ENCODE measurements at places on chromosomes 11 and 22.

GRCh38 chr11:111408789-111409727 is 30.0 kb upstream of the POU2AF1 start:
- peak; percentile 23 for DNase-seq

GRCh38 chr11:94647926-94648325 is 80.8 kb downstream of the PIWIL4 start:
- peak; percentile 21 for DNase-seq

DNA sequence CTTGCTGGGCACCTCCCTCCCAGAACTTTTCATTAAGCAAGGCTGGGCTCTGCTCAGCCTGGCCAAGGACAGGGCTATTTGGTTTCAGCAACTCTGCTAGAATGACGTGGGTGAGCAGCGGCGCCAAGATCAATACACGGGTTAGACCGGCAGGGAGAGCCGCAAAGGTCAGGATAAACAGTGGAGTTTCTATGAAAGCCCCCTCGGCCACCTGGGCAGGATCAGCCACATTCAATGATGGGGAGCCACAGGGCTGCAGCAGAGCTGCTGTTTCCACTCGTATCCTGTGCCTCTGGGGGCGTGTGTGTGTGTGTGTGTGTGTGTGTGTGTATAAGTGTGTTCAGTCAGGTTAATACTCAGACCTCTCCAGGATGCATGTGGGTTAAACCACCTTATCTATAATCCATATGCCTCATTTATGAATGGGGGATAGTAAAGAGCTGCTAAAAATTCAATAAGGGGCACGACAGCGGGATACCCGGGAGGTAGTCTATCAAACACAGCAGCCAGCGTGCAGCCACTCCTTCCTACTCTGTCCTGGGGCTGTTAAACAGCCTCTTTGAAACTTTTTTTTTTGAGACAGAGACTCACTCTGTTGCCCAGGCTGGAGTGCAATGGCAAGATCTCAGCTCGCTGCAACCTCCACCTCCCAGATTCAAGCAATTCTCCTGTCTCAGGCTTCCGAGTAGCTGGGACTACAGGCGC is 34.8 kb downstream of the MYH9 start:
- no peak for DNase-seq

DNA sequence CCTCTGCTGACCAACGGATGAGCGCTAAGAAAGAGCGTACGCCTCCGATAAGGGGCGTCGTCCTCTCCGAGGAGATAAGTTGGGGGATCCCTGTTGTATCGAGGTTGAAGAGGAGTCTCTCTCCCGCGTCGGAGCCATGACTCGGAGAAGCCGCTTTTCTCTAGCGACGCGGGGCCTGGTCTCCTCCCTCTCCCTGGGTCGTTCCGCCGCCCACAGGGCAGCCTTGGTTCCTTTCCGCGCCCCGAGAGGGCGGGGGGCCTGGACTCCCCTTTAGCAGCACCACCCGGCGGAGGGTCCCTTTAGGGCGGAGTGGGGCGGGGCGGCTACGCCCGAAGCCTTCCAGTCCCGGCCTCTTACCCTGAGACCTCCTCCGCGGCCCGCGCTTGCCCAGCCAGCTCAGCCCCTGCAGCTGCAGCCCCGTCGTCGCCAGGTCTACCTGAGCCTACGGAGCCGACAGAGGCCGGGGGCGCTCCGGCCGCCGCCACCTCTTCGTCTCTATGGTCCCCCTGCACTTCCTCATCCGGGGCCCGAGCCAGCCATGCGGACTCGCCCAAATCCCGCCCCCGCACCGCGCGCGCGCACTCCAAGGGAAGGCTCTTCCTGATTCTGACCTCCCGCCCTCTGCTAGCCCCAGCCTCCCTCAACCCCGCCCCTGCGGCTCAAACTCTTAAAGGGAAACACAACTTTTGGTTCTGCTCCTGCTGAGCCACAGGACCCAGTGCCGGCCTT is at the start of gene PRR14L:
Gene PRR14L, minus strand, starts transcription at position 497 of the 729 bp plus-strand sequence. CDS start 11,272 bp downstream, outside the sequence.
- DNase-seq = peak; percentile 94

DNA sequence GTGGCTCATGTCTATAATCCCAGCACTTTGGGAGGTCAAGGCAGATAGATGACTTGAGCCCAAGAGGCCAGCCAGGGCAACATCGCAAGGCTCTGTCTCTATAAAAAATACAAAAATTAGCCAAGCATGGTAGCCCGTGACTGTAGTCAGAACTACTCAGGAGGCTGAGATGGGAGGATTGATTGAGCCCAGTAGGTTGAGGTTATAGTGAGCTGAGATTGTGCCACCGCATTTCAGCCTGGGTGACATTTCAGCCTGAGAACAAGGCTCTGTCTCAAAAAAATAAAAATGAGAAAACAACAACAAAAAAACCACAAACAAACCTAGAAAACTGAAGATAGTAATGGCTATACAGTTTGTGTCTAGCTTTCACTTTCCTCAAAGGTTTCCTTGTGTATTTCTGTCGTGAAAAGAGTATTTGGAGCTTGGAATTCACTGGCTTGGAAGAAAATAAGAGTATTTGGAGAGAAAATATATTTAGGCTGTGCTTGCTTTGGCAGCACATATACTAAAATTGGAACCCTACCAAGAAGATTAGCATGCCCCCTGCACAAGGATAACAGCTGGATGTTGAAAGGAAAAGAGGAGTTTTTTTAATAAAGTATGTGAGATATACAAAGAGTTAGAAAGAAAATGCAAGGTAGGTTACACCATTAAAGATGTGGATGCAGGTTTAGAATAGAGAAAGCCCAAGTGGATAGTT is 3.9 kb upstream of the BIRC3 start:
- no peak for DNase-seq

DNA sequence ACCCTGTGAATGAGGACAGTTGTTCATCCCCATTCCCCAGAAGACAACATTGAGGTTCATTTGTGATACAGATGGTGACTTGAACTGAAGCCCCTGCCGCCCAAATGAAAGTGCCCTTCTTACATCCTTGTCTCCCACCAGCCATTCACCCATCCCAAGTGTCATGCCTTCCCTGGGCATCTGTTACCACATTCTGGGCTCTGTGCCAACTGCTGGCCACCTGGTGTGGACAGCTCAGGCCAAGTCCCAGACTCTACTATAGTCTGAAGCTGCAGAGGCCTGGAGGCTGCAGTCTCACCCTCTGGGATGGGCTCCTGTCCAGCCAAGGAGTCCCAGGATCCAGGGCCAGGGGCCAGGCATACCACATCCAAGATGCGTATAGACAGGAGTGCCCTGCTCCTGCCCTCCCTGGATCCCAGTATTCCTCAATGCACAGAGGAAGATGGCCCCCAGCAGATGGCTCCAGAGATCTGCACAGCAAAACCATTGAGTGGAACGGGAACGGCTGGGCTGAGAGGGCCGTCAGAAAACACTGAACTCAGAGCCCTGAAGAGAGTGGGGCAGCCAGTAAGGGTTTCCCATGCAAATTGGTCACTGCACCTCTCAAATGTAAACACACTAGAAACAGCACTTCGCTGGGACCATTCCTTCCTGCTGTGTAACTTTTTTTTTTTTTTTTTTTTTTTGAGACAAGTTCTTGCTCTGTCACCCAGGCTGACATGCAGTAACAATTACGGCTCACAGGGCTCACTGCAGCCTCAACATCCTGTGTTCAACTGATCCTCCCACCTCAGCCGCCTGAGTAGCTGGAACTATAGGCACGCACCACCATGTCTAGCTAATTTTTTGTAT is 22.8 kb downstream of the ARRB1 start:
- peak; percentile 87 for DNase-seq

- DNase-seq = no peak
Observed at GRCh38 chr11:123570939-123571580, 83.4 kb downstream of the SCN3B start.

GRCh38 chr11:112024178-112024772 is 933 bp upstream of the DLAT start:
- no peak for DNase-seq

- no peak for DNase-seq
Observed at GRCh38 chr11:103898065-103898464, 138.4 kb upstream of the DDI1 start.

DNA sequence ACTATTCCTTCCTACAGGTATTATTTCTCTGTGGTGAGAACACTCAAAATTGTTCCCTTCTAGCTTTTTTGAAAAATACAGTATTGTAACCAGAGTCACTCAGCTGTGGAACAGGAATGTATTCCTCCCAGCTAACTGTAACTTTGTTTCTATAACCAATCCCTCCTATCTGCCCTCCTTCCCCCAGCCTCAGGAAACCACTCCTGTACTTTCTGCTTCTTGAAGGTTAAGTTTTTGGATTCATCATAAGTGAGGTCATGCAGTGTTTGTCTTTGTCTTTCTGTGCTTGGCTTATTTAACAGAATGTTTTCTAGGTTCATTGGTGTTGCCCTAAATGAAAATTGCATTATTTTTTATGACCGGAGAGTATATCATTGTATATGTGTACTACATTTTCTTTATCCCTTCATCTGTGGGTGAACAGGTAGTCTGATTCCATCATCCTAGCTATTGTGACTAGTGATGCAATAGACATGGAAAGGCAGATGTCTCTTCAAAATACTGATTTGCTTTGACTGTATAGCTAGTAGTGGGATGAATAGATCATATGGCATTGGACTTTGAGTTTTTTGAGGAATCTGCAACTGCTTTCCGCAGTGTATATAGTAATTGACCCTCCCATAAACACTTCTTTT is 112.9 kb upstream of the GRK3 start:
- DNase-seq = peak; percentile 25

DNA sequence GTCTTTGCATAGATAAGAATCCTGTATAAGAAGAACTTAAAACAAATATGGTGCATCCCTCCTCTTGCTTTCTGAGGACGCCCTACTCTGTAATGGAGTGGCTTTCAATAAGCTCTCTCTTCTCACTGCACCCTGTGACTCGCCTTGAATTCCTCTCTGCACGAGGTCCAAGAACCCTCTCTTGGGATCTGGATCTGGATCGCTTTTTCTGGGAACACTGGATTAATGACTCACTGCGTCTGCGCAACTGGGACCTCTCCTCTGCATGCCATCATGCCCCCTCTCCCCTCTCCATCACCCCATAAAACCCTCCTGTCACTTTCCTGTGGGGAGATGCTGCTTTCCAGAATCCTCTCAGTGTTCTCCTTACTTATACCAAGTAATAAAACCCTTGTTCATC is 15.1 kb upstream of the CABP2 start:
- peak; percentile 58 for DNase-seq
